AG10803 (cell line): ENCODE measurements at places on chromosomes 6 and 20.

DNA sequence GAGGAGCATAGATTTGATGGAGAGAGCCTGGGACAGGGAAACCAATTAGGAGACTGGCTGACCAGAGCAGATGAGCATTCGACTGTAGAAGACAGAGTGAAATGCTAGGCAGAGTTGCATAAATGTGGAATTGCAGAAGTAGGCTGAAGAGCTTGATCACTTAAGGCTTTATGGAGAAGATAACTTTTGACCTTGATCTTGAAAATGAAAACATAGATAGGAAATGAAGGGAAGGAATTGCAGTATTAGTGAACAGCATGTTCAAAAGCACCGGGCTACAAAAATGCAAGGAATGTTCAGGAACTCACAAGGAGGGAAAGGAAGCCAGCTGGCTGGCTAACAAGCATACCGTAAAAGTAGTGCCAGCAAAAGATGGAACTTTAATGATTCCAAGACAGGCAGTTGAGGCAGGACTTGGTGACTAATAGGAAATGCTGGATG lies 20.5 kb upstream of the LTV1 start:
- DNase-seq, result peak; percentile 82

DNA sequence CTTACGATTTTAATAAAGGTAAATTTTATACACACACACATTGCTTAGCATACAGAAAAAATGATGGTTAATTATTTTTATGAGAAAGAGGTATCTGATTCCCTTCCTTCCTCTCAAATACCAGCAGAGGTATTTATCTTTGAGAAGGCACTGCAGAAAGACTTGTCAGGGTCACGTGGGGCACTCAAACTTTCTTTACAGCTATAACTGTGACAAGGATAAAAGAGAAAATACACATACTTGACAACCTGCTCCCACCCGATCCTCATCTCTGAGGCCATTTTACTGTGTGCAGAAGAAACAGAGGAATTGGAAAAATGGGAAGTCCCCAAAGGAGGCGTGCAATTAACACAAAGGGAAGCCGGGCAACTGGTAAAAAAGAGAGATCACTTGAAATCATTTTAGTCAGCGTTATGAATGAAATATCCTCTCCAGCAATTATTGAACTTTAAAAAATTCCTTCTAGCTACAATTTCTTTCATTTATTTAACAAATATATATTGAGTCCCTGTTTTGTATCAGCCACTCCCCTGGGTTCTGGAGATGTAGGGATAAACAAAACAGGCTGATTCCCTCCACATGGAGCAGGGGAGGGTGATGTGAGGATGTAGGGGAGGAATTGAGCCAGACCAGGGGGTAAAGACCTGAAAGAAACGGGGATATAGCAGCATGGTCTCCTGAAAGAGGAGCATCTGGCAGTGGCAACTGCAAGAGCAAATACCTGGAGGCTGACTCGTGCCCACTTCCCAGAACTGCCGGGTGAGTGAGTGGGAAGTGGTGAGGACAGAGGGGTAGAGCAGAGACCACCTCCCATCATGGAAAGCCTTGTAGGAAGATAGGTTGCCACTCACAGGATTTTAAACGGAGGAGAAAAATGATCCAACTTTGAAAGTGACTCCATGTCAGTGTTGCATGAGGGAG lies 510.3 kb downstream of the KIF16B start:
- peak; percentile 15 for DNase-seq

- no peak for DNase-seq
Observed at GRCh38 chr6:111430605-111431376, 52.2 kb downstream of the REV3L start.

DNA sequence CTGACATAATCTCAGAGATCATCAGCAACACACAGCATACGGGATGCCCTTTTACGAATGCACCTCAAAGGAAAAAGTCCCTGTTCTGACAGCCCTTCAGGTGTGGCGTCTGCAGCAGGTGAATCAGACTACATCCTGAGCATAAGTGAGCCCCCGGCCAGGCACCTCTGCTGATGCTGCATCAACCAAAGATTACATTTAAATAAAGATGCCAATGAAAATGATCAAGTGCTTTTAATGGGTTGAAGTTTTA lies 58.7 kb downstream of the INSM1 start:
- DNase-seq, result no peak

DNA sequence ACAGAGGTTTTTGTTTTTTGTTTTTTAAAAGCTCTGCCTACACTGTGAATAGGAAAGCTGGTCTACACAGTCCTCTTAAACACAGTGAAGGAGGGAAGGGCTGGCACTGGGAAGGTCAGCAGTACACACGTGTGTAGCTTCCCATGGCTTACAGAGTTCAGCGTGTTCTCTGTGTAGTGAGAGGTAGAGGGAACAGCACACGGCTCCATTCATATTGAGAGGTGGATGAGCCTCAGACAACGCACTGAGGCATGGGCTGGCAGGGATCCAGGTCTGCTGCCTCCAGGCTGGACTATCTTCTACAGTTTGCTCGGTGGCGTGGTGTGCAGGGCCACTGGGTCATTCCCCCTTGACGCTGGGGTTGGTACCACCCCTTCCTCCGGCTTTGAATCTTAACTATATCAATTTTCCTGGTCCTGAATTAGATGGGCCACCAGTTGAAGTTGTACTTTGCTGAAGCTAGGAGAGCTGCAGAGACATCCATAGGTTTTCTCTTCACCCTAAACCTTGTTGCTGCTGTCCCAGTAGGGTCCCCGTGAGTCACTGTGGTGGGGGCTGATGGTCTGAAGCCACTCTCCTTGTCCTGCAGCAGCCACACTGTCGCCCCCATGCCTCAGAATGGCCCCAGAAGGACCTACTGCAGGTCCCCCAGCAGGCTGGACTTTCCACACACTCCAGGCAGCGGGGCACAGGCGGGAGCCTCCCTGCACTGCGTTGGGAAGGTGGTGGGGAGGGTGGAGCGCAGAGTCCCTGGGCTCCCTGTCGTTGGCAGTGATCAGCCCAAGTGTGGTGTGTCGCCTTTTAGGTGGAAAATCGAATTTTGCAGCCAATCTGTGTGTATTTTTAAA lies 2.0 kb downstream of the ARFGAP1 start:
- no peak for DNase-seq

DNA sequence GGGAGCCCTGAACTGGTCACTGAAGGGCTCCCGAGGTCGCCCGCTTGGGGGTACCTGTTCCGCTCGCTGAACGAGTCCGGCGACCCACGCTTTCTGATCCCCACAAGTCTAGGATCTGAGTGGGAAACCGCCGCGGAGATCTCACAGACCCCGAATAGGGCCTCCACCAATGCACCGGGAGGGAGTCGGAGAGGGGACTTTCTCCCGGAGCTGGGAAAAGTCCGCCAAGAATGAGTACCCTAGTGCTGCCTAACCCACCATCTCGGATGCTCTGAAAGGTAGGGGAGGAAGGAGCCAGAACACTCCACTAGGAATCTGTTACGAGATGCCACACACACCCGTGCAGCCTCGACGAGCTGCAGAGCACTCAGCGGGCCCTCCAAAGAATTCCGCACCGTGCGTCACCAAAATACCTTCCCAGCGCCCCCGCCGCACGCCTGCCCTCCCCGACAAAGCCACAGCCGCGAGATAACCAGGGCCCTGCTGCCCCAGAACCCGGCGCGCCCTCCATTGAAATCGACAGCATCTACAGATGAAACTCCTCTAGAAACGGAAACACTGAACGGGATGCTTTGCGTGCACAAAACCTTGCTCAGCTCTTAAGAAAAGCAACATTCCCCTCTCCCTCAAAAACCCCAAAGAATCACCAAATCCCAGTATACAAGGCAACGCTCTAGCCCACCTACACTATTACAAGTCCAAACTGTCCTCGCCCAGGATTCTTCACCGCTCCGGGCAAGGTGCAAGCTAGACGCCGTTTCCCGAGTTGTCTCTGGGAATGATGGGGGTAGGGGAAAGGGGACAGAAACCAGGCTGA lies 686 bp downstream of the COL12A1 start:
- peak; percentile 75 for DNase-seq
